ENCODE measurements at places on chromosomes 2 and 18.
A peak's percentile ranks its signal among the peaks of the same experiment; 100 is the strongest.

- no peak for DNase-seq
Observed at GRCh38 chr2:174664084-174664759, 66.6 kb upstream of the WIPF1 start.

DNA sequence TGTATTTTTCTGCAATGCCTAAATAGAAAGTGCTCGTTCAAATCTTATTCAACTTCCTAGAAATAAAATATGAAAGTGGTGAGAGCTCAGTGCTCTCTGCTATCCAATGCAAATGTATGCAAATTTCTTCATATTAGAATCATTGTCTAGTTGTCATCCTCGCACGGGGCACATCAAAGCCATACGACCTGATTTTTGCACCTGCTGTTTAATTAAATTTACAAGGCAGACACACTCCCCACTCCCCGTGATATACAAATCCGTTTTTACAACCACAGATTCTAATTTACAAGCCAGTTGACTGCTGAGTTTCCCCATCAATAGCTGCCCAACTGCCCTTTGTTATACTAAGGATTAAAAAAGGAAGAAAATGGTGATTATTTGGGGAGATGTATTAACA lies 284.6 kb downstream of the RNF144A start:
- no peak for DNase-seq

- no peak for DNase-seq
Observed at GRCh38 chr18:67665266-67665665, 148.7 kb upstream of the DSEL start.

GRCh38 chr2:1731963-1732768 lies 12.1 kb downstream of the PXDN start:
- DNase-seq = peak; percentile 56

GRCh38 chr2:54638103-54638502 lies 85.4 kb upstream of the EML6 start:
- no peak for DNase-seq

DNA sequence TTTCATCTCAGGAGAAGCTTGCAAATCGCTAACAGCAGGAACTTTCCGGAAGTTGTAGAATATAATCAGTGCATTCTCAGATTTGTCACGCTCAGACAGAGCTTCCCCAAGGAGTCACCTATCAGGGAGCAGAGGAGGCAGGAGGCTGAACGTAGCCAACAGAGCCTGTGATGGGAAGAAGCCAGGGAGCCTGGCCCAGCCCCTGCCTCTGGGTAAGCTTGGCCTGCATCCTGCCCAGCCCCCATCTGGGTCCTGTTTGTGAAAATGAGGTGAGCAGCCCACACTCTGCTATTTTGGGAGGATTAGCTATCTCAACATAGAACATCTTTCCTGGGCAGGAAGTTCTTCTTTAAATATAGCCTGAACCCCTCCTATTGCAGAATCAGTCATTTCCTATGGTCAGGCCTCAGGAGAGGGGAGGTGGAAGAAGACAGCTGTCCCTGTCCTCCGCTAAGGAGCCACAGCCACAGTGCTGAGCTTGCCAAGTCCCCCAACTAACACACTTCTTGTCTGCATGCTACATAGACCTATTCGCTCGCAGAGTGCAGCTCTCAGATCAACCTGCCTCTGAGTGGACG lies 19.2 kb upstream of the PKDCC start:
- DNase-seq = peak; percentile 37

GRCh38 chr2:76187415-76187814 lies 476.7 kb upstream of the GCFC2 start:
- no peak for DNase-seq

GRCh38 chr2:162676515-162676914 lies 162.1 kb downstream of the KCNH7 start:
- no peak for DNase-seq

- no peak for DNase-seq
Observed at GRCh38 chr2:39481611-39482010, 44.5 kb upstream of the MAP4K3 start.

- no peak for DNase-seq
Observed at GRCh38 chr2:182915369-182916326, 49.2 kb upstream of the FRZB start.

DNA sequence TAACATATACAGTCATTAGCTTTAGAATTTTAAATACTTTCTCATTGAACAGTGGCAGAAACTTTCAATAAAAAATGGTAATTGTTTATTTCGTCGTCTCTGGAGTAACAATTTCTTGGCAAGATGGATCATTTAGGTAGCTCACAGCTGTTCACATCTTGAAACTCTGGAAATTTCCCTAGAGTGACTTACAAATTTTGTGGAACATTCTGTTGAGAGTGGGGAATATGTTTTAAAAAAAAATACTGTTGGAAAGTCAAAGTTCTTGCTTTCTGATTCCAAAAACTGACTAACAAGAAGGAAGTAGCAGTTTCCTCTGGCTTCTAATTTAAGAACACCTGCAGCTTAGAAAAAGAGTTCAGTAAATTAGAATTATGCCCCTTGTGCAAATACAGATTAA lies 11.2 kb upstream of the CALCRL start:
- DNase-seq = no peak

- no peak for DNase-seq
Observed at GRCh38 chr2:30280596-30281434, 49.5 kb downstream of the LBH start.

DNA sequence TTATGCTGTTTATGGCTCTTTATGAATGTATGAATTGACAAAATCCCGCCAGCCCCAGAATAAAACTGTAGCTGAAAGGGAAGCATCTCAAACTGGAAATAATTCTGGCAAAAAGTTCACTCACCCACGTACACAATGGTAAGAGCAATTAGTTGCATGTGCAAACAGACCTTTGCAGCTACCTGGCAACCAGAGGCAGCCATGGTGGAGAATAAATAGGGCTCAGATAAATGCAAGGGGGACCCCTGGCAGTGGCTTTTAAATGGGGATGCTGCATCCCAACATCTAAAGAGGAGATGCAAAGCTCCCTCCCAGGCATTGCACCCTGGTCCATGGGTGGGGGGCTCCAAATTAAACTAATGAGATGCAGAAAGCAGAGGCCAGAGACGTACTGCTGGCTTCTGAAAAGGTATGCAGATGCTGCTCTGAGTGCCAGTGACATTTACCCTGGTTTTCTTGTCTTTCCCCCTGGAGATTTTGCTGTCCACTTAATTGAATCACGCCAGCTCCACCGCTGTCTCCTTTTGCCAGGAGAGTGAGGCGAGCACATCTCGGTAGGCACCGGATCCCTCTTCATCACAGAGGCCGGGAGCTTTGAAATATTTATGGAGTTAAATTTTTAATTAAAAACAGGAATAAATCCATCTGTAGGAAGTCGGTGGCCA lies 126.6 kb upstream of the NRP2 start:
- peak; percentile 56 for DNase-seq

DNA sequence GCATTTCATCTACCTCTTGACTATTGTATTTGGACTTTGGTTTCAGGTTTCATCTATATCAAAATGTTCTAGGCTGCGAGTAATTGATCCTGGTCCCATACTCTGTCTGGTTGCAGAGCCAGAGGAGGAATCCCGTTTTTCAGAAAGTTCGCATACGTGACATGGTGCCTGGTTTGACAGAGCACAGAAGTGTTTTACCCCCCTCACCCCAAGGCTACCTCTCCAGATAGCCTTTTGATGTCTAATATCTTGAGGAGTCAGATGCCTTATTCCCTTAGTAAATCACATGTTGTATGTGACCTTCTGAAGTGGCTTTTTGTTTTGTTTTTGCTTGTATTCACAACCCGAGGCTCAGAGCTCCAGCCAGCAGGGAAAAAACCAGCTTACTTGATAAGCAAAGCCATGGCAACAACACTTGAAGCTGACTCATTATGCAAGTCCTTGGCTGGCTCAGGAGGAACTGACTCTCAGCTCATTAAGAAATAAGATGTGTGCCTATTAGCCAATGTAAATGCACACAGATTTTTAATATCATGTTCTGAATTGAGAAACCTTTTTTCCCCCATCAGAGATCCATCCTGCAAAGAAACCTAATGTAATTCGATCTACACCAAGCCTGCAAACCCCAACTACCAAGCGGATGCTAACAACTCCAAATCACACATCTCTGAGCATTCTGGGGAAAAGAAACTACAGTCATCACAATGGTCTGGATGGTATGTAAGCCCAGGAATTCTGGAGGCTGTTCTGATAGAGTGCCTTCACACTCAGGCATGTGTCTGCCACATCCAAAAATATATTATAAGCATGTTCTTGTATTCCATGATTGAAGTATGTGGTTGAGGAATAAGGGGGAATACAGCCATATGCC lies 41.4 kb downstream of the OXER1 start:
- no peak for DNase-seq

- peak; percentile 98 for DNase-seq
Observed at GRCh38 chr2:218962859-218963492, 3.5 kb downstream of the CDK5R2 start.

GRCh38 chr2:194705398-194705797 lies 951.6 kb upstream of the SLC39A10 start:
- DNase-seq = no peak

DNA sequence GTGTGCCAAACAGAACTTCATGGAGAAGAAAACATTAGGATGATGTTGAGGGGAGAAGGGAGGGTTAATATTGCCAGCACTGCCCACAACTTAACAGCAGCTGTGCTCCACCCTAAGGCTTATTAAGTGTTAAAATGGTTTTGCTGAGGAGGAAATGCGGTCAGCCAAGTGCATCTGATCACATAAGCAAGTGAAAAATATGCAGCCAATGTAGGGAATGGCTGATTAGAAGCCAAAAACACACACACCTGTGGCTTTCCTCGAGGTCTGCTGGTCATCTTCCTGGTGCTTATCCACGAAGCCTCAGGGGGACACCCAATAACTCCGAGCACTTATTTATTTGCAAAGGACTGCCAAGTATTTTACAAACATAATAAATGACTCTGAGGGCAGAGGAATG lies 66.3 kb upstream of the GPR45 start:
- no peak for DNase-seq

GRCh38 chr2:96824079-96824870 lies 8.2 kb downstream of the CNNM3 start:
- no peak for DNase-seq

DNA sequence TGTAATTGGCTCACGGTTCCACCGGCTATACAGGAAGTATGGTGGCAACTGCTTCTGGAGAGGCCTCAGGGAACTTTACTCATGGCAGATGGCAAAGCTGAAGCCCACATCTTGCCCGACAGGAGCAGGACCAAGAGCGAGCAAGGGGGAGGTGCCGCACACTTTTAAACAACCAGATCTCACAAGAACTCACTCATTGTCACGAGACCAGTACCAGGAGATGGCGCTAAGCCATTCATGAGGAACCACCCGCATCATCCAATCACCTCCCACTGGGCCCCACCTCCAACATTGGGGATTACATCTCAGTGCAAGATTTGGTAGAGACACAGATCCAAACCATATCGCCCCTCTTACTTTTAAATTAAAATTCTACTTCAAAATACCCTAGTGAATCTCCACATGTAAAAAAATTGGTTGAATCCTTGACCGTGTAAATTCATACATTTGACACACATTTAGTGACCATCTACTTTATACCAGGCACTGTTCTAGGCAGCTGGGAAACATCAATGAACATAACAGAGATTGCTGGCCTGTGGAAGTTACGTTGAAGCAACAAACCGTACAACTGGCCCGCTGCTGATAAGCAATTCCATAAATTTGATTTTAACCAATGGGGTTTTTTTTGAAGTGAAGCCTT lies 87.6 kb downstream of the ALPK2 start:
- no peak for DNase-seq

DNA sequence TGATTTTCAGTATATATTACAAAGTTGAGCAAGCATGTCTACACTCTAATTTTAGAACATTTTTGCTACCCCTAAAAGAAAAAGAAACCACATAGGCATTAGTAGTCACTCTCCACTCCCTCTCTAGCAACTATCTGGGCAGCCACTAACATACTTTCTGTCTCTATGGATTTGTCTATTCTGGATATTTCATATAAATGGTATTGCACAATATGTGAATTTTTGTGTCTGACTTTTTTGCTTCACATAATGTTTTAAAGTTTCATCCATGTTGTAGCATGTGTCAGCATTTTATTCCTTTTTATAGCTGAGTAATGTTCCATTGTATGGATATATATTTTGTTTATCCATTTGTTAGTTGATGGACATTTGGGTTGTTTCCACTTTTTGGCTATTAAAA lies 232.5 kb upstream of the CTAGE1 start:
- no peak for DNase-seq

- DNase-seq = peak; percentile 59
Observed at GRCh38 chr2:23536326-23536725, 151.3 kb downstream of the KLHL29 start.

DNA sequence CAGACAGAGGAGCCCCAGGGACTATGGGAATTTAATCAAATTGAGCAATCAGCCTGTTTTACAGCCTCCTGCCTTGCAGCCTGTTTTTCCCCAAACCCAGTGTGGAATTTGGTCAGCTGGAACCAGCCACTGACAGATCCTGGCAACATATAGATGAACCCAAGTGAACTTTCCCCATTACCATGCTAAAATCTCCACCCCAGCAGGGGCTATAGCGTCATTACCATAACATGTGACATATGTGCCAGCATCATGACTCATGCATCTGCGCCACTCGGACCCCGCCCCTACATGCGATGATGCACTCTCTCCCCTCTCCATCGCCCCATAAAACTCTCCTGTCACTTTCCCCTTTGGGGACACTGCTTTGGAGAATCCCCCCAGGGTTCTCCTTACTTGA lies 17.3 kb upstream of the FEZ2 start:
- no peak for DNase-seq

GRCh38 chr2:39304200-39304599 lies 60.4 kb upstream of the CDKL4 start:
- no peak for DNase-seq

All from retina (tissue), 1 donor.